ENCODE measurements at places on chromosomes 12 and 14.

- no peak for DNase-seq
Observed at GRCh38 chr12:12943586-12944260, 8.2 kb downstream of the GPRC5D start.

- DNase-seq: no peak
Observed at GRCh38 chr14:20415782-20416206, 2.5 kb upstream of the TEP1 start.

GRCh38 chr14:71054706-71055105, 147.4 kb downstream of the PCNX1 start:
- DNase-seq: no peak

DNA sequence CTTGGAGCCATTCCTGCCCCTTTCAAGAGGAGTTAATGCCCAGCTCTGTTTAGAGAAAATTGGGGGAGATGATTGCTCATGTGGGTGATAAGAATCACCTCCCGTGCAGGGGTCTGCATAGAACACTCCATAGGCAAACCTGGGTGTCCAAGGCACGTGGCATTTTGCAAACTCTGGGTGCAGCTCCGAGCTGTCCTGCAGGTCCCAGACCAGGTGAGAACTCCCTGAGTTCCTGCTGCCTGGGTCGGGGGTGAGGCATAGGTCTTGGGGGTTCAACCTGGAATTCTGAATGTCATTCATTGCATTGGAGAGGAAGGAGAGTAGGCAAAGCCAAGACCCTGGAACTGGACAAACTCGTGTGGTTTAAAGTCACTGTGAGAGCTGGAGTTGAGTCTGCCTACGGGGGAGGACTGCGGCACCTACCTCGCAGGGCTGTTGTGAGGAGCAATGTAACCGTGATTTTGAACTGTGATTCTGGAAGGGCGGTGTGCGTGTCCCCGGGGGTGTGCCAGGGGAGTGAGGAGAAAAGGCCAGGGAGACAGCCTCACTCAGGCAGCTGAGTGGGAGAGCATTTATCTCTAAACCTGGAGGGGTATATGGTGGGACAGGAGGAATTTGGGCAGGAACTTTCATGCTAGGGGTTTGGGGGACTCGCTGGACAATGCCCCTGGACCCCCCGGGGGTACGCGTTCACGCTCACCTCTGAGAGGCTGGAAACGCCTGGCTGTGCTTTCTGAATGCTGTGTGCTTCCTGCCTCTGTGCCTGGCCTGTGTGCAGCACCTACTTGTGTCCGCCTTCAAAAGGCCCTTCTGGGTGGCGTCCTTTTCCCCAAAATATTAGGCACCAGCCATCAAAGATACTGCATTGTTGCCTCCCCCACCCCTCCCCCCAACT, 30.4 kb downstream of the MEG3 start:
- DNase-seq: no peak

GRCh38 chr14:96351986-96352385, 11.2 kb downstream of the ATG2B start:
- DNase-seq: no peak

DNA sequence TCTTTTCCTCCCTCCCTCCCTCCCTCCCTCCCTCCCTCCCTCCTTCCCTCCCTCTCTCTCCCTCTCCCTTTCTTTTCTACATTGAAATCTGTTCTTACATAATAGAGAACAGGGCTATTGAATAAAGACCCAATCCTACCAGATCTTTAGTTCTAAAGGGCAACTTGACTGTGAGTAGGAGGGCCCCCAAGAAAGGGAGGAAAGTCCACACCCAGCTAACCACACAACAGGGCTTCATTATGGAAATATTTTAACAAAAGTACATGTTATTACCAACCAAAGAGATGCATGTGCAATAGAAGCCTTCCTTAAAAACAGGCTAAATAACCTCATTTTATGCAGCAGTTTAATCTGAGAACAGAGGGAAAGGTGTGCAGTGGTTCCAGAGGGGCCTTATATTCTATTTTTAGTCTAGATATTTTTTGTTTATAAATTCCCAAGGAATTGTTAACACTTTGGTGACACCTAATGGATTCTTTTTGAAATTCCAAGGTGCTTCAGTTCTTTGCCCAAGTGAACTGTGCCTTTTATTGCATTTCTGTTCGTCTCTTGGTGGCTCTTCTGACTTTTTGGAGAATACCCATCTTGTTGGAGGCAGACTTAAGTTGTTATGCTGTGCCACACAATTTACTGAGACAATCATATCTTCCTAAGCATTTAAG, 63.0 kb downstream of the GNS start:
- no peak for DNase-seq

- no peak for DNase-seq
Observed at GRCh38 chr14:75980856-75981255, 939 bp downstream of the TGFB3 start.

GRCh38 chr12:94954948-94955592, 48.4 kb downstream of the NDUFA12 start:
- DNase-seq: no peak

- no peak for DNase-seq
Observed at GRCh38 chr12:106643000-106643399, 60.2 kb downstream of the RFX4 start.

GRCh38 chr12:3091382-3092241, 14.4 kb downstream of the TSPAN9 start:
- no peak for DNase-seq

GRCh38 chr14:77549451-77549850, 50.8 kb upstream of the ISM2 start:
- no peak for DNase-seq

- no peak for DNase-seq
Observed at GRCh38 chr12:75698052-75698451, 186.6 kb upstream of the KRR1 start.

DNA sequence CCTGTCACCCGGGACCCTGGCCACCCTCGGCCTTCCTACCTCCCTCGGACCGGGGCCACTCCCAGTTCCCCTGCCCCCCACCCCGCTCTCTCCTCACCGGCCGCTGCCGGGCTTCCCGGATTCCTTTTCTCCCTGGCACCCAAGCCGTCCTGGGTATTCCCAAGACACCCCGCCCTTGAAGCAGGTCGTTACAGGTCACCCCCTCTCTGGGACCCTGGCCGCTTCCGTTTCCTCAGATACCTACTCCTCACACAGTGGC, 493 bp downstream of the NUMB start:
- DNase-seq: no peak

Measured in stimulated activated CD4-positive, alpha-beta T cell treated with anti-CD3 and anti-CD28 coated beads, TNF-alpha, amount 100 ng/mL, for 48 hours (primary cell).